ENCODE measurements at places on chromosomes 3 and 15.

GRCh38 chr3:139448104-139448503, 28.2 kb downstream of the RBP2 start:
- DNase-seq, result no peak

- DNase-seq, result no peak
Observed at GRCh38 chr15:69797051-69797595, 300.6 kb downstream of the TLE3 start.

DNA sequence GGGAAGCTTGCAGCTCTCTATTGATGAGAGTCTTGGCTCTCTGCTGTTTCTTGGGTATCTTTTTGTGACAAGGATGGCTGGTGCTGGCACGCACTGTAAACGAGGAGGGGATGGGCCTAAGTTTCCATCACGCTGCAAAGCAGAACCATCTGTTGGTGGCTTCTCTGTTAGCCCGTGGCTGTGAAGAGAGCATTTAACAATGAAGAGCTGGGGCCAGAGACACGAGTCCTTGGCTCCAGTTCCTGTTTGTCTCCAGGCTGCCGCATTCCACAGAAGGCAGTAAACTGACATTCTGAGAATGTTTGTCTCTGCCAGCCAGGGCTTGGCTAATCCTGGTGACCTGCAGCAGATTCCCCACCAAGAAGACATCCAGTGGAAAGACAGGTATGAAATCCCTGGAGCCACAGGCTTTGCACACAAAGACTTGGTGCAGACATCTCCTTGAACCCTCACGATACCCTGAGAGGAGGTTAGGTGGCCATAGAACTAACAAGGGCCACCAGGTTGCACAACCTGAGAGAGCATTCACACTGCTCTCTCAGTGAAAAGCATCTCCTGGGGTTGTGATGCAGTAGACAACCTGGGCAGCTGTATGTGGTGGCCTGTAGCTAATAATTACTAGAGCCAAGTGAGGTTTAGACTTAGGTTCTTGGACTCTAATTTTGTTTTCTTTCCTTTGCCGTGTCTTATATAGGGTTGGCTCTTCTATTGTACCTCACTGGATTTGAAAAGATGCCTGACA, 130.9 kb downstream of the ASB7 start:
- DNase-seq, result no peak

- DNase-seq, result no peak
Observed at GRCh38 chr3:71974786-71975185, 189.8 kb upstream of the PROK2 start.

GRCh38 chr15:91099616-91099994, 452 bp upstream of the SV2B start:
- DNase-seq, result no peak

DNA sequence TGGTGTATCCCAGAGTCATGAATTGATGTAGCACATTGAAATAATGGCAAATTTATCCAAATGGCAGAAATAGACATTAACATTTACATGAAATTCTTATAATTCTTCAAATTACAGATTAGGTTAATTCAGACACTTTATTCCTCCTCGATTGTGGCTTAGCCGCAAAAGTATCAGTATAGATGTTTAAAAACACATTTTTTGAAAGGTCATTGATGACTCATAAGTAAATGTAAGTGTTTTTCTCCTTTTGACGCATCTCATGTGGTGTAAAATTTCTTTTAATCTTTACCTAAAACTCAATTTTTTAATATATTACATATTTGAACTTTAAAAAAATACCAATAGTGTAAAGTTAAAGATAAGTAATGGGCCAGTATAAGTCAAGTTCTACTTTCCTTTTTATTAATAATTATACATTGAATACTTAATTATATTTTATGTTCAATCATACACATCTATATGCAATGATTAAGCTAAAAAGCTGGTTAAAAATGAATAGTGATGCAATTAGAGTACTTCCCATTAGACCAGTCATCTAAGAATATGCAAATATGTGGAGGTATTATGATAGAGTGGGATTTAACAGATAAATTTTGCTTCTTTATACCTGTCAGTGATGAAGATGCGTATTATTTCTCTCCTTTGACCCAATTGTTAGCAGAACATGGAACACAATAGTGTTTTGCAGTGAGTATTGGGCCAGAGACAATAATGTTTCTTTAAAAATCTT, 678.1 kb upstream of the DPPA4 start:
- no peak for DNase-seq

DNA sequence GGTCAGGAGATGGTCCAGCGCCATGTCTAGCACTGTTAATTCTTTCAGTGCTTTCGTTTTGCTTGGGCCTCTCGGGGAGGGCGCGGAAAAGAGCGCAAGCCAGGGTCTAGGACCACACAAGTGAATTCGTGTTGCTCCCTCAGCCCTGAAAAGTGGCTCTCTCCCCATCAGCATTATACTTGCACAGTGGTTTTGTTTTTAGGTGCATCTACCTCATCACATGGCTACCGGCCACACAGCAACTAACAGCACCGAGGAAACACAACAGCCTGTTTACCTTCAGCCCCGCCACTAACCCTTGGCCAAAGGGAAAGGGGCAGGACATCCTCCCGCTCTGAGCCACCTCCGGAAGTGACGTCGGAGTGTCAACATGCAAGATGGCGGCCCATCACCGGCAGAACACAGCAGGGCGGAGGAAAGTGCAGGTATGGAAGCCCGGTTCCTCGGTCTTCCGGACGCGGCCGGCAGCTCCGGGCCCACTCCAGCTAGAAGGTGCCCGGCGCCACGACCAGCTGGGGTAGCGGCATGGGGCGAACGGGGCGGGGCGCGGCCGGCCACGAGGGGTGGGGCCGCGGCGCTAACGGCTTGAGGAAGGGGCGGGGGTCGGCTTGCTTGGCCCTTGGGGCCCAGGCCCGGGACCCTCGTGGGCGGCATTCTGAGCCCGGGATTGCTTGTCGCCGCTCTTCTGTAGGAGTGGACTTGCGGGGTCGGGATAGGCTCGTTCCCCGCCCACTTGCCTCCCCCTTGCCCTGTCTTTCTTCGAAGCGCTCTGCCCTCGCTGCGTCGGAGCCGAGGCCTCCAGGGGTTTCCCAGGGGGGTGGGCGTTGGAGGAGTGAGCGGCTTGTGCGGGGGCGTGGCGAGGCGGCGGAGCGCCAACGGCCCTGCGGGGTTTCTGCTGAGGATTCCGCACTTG, at the start of the genes SCN11A and WDR48:
TSS of gene SCN11A (minus strand) at position 296 of the 913 bp plus-strand sequence. CDS start 101,582 bp downstream, outside the sequence.
TSS of gene WDR48 (plus strand) at position 368 of the 913 bp plus-strand sequence. CDS start at position 378, 10 bp downstream.
- no peak for DNase-seq

DNA sequence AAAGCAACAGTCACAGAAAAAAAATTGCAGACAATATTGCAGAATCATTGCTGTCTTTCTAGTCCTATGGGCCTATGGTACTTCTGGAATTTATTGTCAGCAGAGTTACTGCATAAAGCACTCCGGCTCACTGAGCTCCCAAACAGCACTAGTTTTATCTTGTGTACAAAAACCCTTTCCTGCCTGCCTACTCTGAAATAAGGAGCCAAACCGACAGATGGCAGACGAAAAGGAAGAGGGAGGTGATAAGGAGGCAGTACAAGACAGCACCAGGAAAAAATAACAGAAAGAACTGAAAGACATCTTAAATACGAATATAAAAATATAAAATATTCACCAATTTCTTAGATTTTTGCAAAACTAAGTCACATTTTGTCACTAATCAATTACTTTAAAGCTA, 15.6 kb downstream of the HERC1 start:
- no peak for DNase-seq

DNA sequence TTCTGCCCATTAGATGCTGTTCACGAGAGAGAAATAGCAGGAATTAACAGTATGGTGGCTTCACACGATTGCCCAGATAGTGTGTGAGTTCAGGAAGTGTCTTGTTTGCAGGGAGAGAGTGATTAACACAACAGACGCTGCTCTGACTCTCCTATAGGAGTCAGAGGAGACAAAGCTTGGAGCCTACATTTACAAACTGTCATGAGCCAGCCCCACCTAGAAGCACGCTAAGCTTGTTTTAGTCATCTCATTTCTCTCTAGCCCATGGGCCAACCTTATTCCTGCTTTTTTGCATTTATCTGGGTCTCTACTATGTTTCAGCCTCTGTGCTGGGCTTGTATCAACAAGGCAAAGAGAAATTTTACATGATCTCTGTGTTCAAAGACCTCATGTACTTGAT, 128.3 kb upstream of the BFSP2 start:
- no peak for DNase-seq

DNA sequence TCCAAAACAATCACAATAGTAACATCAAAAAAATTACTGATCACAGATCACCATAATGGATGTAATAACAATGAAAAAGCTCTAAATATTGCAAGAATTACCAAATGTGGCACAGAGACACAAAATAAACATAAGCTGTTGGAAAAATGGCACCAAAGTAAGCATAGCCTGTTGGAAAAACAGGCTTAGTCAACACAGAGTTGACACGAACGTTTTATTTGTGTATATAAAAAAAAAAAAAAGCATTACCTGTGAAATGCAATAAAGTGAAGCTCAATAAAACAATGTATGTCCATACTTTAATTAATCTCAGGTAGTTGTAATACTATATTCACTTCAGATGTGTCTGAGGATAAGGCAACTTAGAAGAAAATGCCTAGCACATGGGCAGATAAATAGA, 77.1 kb downstream of the NR1I2 start:
- DNase-seq, result no peak

DNA sequence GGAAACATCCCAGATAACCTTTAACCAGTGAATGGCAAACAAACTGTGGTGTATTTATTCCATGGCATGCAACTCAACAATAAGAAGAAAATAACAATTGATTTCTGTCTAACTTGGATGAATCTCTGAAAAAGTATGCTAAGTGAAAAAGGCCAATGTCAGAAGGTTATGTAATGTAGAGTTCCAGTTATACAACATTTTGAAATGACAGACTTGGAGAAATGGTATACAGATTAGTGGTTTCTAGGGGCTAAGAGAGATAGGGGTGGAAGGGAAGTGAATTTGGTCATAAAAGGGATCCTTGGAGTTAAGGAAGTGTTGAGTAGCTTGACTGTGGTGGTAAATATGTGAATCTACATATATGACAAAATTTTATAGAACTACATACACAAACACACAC, 269.4 kb upstream of the SUCLG2 start:
- DNase-seq, result no peak

DNA sequence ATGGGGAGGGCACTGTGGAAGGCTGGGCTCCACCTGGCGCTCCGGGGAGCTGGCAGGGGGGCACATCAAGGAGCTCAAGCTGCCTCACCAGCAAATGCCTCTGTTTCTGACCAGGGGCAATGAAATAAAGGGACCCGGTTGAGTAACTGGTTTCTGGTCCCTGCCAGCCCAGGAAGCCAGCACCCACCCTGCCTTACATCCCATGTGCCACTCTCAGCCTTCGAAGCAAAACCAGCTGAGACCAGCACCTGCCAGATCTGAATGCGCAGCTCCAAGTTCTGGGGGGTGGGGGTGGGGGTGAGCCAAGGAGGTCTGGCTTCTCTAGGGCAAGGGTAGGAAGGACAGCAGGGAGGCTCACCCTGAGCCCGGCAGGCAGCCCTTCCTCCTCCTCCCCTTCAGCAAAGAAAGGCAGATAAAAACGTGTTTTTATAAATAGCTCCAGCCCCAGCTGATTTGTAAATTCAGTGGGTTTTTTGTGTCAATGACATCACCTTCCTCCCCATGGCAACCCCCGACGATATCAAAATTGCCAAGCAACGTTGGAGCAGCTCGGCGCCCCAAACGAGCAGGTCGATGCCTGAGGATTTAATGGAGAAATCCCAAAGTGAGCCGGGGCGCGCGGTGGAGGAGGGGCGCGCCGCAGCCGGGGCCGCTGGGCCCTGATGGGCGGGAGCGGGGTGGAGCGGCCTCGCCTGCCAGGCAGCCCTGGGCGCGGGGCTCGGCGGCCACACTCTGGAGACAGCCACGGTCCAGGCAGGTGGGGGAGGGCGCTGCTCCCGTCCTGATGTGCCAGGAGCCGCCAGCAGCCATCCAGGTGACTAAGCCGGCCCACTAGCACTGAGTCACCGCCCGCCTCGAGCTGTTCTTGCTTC, at the start of gene PAK6:
TSS of gene PAK6 (plus strand) at position 532 of the 872 bp plus-strand sequence. CDS start 25,723 bp downstream, outside the sequence.
- DNase-seq, result no peak

DNA sequence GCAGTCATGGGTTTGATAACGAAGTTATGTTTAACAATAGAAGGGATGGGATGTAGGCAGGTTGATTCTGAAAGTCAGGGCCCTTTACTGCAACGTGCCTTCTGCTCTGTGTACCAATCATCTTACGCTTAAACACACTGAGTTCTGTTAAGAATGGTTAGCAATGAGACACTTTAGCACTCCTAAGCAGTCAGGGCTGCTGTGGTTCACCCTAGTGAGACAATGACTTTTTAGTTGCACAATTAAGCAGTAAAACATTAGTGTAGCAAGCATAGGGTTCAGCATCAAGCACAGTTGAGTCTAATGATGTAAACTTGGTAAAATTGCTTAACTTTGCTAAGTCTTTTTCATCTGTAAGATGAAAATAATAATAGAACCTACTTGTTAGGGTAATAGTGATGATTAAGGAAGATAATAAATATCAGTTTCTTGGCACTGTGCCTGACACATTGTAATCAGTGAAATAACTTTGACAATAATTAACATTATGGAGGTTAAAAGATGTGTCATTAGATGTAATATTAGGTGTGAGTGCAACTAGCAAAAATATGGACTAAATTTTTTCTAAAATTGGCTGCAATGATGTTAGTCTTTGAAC, 484.2 kb upstream of the THBS1 start:
- DNase-seq, result no peak

DNA sequence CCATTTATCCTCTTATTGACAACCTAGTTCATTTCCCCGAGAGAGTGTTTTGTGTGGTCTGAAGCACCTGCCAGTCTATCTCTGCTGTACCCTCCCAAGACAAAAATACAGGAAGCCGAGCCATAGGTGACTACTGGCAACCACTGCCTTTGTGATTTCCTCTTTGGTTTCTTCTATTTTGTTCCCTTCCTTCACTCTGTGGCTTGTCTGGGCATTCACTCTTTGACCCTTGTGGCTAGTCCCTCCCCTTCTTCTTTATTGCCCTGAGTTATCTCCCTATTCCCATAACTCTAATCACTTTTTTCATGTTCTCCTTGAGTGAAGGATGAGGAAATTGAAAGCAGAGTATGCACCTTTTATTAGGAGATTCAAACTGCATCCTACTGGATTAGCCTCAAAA, at the start of gene ADGRG7:
TSS of gene ADGRG7 (plus strand) at position 297 of the 400 bp plus-strand sequence. CDS start 256 bp downstream, outside the sequence.
- no peak for DNase-seq

- DNase-seq, result no peak
Observed at GRCh38 chr3:190739641-190740185, 122.8 kb downstream of the GMNC start.

GRCh38 chr3:64627471-64628321, 60.1 kb downstream of the ADAMTS9 start:
- no peak for DNase-seq

GRCh38 chr15:94930960-94931359, 699.6 kb downstream of the MCTP2 start:
- DNase-seq, result no peak
